GM19239 (cell line): ENCODE measurements at places on chromosomes 4 and X.

DNA sequence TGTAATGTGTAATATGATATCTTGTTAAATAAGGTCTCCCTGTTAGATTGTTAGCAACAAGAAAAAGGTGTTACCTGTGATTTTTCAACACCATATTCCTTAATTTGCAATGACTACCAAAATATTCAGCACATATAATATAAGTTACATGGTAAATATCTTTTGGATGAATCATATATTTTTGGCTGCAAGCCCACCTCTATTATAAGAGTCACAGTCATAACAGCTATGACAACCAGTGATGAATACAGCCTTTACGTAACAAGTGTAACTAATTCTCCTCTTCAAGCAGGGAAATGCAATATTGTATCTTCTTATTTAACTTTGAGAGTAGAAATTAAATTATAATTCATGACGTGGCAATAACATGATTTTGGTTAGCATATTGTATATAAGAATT is 187.0 kb downstream of the NLGN4X start:
- DNase-seq = no peak

DNA sequence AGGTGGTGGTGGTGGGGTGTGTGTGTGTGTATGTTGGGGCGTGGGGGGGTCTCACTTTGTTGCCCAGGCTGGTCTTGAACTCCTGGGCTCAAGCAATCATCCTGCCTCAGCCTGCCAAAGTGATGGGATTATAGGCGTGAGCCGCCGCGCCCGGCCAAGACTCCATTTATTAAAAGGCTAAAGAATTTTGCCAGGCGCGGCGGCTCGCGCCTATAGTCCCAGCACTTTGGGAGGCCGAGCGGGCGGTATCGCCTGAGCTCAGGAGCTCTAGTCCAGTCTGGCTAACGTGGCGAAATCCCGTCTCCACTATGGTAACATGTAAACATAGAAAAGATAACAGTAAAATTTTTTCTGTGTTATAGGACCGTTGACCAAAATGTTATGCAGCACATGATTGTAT is 3.7 kb upstream of the UBA1 start:
- DNase-seq = no peak

GRCh38 chr4:150799207-150799606 is 215.9 kb downstream of the LRBA start:
- no peak for DNase-seq

DNA sequence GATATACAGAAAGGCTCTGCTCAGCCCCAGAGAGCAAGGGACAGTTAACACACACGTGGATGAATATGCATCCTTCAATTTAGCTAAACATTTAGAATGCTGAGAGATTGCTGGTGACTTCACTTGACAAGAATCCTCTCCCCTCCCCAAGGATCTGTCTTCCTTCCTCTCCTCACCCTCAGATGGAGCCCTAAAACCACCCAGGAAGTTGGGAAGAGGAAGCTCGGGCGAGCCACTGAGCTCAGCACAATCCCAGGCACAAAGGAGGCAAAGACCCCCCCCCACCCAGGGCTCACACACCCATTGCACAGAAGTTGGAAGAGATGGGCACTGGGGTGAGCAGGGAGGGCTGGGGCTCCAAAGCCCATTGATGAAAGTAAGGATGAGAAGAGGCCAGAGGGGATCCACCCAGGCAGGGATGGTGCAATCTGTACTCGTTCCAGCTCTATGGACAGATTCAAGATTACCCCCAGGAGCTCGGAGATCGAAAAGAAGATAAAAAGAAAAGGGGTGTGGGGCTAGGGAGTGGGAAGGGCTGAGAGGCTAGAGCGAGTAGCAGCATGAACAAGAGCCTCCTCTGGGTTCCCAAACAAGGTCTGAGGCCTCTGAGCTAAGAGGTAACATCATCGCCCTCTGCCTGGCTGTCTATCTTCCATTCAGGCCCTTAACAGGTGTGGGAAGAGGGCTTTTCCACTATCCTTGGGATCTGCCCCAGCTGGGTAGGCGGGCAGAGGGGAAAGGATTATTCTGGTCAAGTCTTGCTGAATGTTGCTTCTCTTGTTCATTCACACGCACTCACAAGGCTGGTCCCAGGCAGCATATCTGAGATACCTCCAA is 1.2 kb downstream of the TFE3 start:
- DNase-seq = no peak

DNA sequence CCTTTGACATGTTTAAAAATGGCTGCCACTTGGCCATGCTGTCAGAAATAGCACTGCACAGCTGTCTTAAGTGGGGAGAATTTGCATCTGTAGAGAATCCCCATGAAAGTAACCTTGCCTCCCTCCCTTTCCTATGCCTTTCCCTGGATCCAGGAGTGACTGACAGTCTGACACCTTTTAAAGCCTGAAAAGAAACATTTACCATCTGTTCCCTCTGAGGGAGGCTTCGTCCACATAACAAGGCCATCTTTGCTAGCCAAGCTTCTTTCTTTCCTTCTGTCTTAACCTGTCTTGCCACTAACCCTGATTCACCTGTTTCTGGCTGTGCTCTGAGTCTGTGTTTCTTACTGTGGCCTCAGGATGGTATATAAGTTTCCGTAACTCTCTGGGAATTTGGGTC is 21.3 kb upstream of the AADAT start:
- DNase-seq = no peak
